ENCODE measurements at places on chromosomes 6 and 20. TPM values are rescaled to one million over a fixed set of nuclear protein-coding genes. Genes with fewer than 3 reads are reported as not detected.

DNA sequence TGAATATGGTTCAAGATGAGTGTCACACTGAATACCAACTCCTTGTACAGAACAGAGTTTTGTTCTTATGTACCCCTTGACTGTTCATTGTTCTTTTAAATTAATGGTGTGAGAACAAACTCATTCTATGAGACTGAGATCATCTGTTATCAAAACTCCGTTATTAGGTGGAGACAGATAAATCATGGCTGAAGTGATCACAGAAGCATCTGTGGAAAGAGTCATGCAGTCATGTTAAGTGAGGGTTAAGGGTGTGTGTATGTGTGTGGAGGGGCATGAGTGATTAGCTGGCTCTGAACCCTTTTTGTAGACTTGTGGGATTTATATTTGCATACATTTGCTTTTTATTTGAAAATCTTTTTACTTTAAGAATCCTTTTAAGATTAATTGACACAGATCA is 24.7 kb downstream of the ADGRG6 start:
- no peak for DNase-seq

GRCh38 chr6:30087876-30088275 is 12.3 kb upstream of the RNF39 start:
- DNase-seq, result no peak

DNA sequence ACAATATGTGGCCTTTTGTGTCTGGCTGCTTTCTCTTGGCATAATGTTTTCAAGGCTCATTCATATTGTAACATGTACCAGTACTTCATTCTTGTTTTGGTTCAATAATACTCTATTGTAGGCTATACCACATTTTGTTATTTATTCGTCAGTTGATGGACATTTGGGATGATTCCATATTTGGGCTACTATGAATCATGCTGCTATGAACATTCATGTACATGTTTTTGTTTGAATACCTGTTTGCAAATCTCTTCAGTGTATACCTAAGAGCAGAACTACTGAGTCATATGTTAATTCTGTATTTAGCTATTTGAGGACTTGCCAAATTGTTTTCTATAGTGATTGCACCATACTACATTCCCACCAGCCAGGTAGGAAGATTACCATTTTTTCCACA is 259.9 kb downstream of the GMPR start:
- no peak for DNase-seq

DNA sequence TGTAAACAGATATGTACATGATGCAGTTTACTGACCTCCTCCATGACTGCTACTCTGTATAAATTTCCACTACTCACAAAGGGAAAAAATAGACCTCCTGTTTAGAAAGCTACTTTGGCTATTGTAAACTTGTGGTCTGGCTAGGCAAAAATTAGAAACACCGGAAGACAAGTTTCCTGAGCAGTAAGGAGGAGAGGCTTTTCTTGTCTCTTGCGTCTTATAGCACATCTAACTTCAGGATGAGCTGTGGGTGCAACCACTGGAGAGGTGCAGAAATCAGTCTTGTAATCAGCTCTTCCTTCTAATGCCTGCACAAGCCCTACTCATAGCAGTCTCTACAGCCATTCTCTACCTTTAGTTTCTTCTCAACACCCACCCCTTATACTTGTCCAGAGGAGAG is 296.5 kb upstream of the SLC35B3 start:
- no peak for DNase-seq

DNA sequence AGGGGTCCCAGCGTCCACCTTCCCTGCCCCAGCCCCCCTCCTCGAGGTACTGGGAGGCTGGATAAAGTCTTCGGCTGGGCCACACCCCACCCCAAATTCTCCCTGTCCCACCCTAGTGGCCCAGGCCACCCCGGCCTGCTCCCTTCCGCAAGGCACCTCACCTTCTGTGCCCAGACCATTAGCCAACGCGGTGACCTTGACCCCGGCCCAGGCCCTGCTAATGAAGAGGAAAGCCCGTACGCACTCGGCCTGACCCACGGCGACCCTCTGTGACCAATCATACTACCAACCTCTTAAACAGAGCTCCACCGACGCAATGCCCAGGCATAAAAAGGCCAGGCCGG is 182 bp upstream of the OXT start:
- DNase-seq, result no peak

DNA sequence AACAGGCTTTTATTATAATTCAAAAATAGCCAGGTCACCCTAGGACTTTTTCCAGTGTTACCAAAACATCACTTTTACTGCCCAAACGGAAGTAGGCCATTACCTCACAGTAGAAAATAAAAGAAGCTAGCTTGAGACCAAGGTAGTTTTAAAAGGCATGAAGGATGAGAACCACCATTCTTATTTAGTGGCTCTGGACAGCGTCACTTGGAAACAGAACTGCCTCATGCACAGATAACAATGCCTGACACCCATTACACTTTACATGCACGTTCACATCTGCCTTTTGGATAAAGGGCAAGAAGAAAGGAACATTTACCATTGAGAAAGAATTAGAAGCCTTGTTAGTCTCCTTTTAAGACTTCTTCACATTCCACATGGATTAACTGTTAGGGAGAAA is 1.9 kb upstream of the PAQR8 start:
- no peak for DNase-seq

- no peak for DNase-seq
Observed at GRCh38 chr6:47650553-47651432, 47.6 kb upstream of the ADGRF4 start.

DNA sequence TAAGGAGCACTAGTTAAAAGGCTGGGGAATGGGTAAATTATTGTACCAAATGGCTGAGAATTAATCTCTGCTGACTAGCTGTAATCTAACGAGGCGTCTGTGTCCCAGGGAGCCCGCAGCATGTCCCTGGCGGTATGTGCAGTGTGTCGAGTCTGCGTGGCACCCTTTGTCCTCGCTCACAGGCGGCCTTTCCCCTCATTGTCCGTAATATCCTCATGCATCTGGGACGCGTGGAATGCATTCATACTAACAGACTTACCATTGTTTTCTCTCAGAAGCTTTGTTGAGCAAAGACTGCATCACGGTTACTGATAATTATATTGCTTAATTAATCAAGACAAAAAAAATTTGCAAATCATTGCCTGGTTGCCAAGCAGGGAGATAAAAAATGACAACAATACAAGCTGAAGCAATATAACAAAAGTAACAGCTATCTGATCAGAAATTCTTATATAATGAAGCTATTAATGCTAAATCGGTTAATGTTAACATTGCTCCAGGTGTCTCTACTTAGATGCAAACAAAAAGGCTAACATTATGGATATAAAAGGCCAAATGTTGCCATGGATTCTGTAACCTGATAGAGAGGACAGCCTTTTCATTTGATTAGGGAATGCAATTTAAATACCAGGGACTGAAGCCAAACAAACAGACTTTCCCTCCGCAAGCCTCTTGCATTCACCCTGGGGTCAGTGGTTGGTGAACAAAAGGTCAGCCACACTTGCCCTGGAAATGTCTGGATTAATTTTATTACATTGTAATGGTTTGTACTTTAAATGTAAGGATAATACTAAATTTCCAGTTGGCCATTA is 124.8 kb downstream of the INSM1 start:
- DNase-seq, result no peak

DNA sequence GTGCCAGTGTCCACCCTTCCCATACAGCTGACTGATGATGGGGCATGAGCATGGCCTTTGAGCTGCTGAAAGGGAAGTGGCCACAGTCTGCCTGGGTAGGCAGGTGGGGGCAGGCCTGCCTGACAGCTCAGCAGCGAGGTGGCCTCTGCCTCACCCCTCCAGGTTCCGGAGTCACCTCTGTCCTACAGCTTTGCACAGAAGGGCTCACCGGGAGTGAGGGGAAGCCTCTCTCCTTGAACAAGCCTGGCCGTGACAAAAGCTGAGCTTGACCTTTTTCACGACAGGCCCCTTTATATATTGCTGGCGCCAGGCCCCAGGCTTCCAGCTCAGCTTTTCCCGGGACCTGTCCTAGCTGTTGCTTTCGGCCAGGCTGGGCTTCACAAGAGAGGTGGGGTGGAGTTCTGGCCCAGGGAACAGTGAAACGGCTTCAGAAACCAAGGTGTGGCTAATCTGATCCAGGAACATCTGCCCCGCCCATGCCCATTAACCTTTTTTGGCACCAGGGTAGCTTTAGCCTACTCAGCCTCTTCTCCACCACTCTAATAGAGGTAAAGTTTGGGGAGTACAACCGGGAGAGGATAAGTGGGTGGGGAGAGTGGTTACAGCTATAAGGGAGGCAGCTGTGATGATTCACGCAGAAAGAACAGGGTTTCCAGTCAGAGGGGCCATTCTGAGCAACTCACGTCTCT is 42.9 kb downstream of the C6orf132 start:
- DNase-seq, result no peak

DNA sequence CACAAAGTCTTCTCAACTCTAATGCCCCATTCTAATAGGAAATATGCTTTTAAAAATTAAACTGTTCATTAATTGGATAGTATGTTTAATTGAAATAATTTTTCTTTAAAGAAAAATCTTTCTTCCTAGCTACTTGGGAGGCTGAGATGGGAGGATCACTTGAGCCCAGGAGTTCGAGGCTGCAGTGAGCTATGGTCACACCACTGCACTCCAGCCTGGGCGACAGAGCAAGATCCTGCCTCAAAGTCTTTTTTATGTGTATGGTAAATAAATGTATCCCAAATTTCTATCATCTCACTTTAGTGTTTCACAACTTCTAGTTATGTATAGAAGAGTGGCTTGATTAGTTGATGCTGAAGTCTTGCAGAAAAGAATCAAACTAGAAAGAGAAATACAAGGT is 4.5 kb downstream of the DSE start:
- DNase-seq, result no peak

The TOX2 gene
- 1.2 TPM for total RNA-seq

The OR12D3 gene
- total RNA-seq, result not detected

Measured in mesenteric fat pad (tissue), 1 donor.